ENCODE measurements at places on chromosomes 11 and 22.

GRCh38 chr11:35197292-35197691 lies 58.3 kb downstream of the CD44 start:
- no peak for DNase-seq

GRCh38 chr11:17414317-17414737 lies 25.9 kb upstream of the KCNJ11 start:
- no peak for DNase-seq

DNA sequence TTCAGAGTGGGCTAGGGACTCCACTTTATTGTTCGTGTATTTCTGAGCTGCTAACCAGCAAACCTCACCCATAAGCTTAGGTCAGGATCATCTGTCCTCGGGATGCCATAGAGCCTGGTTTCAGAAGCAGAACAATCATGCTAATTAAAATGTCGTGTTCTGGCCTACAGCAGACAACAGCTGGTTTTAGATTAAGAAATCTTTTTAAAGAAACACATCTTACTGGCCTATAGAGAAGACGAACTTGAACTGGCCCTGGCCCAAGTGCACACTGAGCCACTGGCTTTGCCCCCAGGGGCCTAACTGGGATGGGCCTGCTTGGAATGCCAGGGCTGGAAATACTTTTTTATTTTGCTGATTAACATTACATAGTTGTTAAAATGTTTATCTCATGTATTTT lies 63.2 kb downstream of the ALX4 start:
- DNase-seq: no peak

DNA sequence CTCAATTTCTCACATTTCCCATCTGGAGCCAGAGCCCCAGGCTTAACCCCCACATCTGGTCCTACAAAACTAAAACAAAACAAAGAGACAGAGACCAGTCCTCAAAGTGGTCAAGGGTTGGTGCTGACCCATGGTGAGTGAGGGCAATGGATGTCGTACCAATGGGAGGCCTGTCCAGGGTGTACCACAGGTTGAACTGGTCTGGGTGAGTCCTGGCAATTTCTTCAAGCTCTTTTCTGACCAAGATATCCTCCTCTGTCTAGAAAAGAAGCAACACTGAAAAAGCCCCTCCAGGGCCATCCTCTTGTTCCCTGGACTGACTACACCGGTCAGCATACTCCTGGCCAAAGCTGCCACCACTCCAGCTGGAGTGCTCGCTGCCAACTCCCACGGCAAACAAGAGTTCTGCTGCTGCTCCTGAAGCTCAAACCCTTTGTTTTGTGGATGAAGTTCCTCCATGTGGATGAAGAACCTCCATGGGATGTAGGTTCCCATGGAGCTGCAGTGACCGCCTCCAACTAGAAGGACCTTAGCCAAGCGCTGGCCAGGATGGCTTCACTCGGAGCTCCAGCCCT lies 6.9 kb downstream of the CYB5R2 start:
- DNase-seq: no peak

DNA sequence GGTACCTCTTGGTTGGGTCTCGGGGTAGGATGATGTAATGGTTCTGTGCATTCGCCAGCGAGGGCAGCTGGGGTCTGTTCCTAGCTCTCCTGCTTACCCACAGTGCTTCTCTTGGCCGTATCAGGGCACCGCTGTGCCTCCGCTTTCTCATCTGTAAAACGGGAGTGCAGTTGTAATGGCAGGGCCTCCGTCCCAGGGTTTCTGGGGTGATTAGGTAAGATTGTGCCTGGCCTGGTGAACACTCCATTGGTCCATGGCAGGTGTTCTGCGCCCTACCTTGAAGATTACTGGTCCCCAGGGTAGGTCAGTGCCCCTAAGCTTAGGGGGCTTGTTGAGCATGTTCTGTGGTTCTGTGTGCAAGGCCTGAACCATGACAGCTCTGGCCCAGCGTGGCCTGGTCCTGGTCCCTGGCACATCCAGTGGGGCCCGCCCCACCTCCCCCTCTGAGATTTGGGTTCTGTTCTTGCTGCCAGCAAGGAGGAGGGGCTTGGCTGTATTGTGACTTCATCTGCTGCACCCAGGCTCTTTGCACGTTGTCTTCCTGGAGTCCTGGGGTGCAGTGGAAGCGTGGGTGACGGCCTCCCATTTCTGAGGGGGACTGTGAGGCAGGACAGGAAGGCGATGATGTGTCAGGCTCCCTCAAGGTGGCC lies 4.9 kb downstream of the MYRF start:
- no peak for DNase-seq

GRCh38 chr11:102591160-102591718 lies 33.9 kb downstream of the MMP20 start:
- DNase-seq: no peak

GRCh38 chr11:86151174-86152005 lies 82.5 kb upstream of the PICALM start:
- DNase-seq: peak; percentile 10

- DNase-seq: no peak
Observed at GRCh38 chr11:130718120-130718519, 198.2 kb downstream of the SNX19 start.

DNA sequence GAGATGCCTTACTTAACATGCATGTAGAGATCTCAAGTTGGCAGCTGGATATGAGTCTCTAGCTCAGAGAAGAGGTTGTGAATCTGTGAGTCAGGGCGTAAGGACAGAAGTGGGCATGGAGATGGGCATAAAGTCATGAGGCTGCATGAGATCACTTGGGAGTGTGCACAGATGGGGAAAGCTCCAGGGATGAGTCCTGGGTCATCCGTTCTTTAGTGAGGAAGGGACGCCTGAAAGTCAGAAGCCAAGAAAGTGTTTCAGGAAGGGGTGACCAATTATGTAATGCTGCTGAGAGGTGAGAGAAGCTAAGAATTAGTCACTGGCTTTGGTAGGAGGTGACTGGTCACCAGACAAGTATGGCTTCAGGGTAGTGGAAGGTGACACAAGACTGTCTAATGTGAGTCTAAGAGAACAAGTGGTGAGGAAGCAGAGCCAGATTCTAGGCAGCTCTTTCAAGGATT lies 6.7 kb downstream of the ACP2 start:
- DNase-seq: no peak

DNA sequence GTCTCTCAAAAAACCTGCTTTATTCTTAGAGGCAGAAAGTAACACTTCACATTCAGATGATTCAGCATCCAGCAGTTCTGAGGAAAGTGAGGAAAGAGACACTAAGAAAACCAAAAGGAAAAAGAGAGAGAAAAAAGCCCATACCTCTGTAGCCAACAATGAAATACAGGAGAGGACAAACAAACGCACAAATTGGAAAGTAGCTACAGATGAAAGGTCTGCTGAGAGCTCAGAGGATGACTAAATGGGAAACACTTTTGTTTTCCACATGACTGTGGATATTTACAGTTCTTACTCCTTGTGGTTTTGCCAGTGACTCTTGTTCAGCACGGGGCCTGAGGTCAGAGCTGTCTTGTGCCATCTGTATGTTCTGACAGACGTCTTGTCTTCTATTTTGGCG lies 3.8 kb downstream of the TIMM8B start:
- no peak for DNase-seq

- peak; percentile 70 for DNase-seq
Observed at GRCh38 chr22:25747245-25747944, 5.4 kb downstream of the MYO18B start.

DNA sequence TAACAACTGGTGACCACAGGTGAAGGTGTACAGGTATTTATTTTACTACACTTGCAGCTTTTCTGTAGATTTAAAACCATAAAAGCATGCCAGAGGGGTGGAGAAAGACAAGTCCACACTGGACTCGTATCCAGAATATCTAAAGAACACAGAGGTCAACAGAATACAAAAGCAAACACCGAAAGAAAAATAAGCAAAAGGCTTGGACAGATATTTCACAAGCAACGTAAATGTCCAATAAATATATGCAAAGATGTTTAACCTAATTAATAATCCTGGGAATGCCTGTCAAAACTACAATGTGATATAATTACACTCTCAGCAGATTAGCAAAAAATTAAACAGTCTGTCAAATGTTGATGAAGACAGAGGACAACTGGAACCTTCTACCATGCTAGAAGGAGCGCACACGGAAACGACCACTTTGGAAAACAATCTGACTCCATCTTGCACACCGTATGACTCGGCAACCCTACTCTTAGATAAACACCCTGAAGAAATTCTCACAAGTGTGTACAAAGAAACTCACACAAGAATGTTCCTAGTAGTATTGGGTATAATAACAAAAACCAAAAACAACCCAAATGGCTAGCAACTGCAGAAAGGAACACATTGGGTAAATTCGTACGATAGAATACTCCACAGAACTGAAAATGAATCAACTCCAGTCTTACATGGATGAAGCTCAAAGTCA lies 27.2 kb downstream of the GNB1L start:
- no peak for DNase-seq

DNA sequence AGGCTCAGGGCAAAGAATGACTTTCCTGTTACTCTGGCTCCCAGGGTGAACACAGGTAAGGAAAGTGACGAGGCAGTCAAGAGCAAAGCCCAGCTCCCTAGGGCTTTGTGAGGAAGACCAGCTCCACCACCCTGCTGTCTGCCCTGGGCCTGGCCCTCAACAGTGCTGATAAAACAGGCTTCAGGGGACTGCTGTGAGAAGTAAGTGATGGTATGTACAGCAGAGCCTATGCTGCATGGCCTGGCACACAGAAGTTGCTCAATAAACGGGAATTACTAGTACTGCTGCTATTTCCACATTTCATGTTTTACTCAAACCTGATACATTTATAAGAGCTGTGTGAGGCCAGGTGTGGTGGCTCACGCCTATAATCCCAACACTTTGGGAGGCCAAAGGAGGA lies 50.3 kb downstream of the MICAL3 start:
- no peak for DNase-seq

DNA sequence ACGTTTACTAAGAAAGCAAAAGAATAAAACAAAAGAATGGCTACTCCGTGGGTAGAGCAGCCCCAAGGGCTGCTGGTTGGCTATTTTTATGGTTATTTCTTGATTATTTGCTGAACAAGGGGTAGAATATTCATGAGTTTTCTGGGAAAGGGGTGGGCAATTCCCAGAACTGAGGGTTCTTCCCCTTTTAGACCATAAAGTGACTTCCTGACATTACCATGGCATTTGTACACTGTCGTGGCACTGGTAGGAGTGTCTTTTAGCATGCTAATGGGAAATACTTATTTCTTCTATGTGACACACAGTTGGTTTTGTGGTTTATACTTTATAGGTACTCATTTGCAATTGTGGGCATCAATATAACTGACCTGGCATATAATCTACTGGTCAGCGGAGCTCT lies 56.3 kb downstream of the SLN start:
- DNase-seq: no peak

GRCh38 chr11:119594639-119595249 lies 134.3 kb downstream of the NECTIN1 start:
- peak; percentile 10 for DNase-seq

GRCh38 chr11:34433899-34434298 lies 4.8 kb upstream of the CAT start:
- DNase-seq: no peak

DNA sequence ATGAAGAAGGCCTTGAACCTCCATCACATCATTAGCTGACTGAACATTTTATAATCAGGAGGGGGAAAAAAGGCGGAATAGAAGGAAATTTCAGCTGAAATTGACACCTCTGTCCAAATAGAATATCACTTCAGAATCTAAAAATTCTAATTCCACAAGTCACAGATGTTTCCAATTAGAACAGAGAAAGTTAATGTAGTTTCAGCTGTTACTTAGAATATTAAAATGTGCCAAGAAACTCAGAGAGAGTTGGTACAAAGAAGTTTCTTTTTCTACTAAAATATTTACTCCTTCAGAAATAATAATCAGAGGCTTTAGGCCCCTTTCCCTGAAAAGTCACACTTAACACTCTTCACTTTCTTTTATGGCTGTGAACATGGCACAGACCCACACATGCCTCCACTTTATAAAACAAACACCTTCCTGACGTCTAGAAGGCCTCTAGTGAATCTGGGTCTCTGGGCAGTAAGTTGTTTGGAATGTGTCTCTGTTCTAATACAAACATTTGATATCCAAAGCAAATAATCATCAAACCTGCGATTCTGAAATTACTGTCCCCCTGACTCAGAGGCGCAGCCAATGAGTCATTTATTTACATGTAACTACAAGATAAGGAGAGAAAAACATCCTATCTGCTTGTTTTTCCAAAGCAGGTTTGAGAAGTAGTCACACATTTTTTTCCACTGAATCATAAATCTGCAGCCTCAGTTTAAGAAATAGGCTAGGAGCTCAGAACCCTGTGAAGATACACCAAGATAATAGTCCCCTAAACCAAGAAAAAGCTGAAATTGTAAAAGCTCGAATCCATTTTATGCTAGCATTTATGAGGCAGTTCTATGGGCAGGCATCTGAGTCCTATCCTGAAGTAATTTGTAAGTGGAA lies 148.4 kb downstream of the ME3 start:
- peak; percentile 69 for DNase-seq

DNA sequence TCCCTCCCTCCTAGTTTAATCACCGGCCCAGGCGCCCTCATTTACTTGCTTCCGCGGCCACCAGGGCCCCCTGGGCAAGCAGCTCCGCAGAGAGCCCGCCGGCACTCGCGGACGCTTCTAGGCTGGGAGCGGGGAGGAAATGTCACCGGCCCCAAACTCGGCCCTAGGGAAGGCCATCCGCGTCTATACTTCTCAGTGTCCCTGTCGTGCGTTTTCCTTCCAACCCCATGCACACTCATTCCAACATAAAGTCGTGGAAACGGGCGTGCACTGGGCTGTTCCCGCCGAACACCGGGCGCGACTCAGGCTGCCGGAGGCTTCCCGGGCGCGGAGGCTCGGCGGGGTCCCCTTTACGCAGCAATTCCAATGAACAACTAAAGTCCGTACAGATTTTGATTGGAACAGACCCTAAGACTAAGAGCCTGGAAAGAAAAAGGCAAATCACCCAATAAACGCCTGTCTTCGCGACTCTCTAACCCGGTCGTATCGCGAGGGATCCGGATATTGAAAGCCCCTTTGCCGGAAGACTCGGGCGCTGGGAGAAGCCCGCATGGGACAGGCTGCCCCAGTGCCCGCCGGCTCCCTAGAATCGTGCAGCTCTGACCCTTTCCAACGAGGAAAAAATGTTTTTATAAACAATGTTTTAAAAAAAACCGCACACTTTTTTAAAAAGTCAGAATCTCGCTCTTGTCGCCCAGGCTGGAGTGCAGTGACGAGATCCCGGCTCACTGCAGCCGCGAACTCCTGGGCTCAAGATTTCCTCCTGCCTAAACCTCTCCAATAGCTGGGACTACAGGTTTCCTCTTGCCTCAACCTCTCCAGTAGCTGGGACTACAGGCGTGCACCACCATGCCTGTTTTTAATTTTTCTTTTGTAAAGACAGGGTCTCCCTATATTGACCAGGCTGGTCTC lies 1.3 kb upstream of the BARX2 start:
- no peak for DNase-seq
